ENCODE measurements at places on chromosomes 3 and 15.

- DNase-seq, result no peak
Measured at GRCh38 chr15:70414626-70415025, 316.9 kb upstream of the TLE3 start.

- no peak for DNase-seq
Measured at GRCh38 chr3:55544219-55544618, 57.1 kb upstream of the WNT5A start.

DNA sequence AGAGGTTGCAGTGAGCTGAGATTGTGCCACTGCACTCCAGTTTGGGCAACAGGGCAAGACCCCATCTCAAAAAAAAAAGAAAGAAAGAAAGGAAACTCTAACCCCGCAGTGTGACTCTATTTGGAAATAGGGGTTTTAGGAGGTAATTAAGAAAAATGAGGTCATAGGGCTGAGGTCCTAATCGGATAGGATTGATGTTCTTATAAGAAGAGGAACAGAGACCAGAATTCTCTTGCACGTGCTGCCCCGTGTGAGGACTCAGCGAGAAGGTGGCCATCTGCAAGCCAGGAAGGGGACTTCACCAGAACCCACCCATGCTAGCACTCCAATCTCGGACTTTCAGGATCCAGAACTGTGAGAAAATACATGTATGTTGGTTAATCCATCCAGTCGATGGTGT is 25.8 kb downstream of the KLHL6 start:
- DNase-seq, result no peak

DNA sequence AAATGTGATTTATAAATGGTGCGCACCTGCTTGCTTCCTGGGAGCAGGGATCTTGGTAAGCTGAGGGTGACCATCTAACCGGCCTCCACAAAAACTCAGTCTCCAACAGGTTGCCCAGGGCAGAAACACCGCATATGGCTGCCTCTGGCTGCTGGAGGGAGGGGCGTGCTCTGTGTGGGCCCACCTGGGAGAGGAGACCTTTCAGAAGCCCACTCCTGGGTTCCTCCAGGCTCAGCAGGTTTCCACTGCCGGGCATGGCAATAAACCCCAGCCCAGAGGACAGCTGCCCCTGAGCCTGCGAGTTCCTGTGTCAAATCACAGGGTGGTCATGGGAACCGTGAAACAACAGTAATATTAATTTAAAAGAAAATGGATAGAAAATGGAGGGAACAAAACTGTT is 85.6 kb downstream of the OCA2 start:
- no peak for DNase-seq

- no peak for DNase-seq
Measured at GRCh38 chr3:4816306-4816705, 162.9 kb upstream of the BHLHE40 start.

DNA sequence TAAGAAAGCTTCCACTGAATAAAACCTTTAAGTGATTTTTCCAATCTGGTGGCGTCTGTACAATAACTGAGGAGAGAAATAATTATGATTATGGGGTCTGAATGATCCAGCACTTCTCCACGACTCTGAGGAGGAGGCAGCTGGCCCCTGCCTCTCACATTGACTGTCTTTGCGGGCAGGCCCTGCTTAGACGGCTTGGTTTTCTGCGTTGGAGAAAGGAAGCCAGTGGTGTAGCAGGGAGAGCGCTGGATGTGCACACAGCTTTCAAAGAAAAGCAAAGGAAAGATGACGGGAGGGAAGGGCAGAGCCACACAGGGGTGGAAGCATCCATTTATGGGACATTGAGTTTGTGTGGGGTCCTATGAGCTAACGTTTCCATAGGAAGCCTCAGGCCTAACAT is 62.5 kb downstream of the MGLL start:
- no peak for DNase-seq

DNA sequence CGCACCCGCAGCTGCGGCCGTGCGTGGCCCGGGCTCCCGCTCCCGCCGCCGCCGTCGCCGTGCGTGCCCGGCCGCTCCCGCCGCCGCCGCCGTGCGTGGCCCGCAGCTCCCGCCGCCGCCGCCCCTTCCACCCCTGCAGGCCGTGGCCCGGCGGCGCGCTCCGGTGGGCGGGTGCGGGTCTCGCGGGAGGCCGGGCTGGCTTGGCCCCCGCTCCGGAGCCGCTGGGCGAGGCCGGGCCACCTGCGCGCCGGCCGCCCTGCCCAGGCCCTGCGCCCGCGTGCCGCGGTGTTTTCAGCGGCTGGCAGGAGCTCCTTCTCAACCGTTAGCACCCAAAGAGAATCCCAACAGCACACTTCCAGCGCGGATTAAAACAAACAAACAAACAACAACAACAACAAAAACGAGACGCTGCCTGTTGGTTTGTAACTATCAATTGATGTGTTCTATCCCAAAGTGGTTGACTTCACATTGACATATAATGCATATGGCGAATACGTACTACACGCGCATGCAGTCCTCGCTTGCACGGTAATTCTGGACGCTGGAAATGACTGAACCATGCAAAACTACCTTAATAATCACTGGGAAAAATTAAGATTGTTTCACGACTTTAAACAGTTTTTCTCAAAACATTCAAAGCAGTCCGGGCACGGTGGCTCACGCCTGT is 113.7 kb upstream of the GOLGA8J start:
- no peak for DNase-seq

DNA sequence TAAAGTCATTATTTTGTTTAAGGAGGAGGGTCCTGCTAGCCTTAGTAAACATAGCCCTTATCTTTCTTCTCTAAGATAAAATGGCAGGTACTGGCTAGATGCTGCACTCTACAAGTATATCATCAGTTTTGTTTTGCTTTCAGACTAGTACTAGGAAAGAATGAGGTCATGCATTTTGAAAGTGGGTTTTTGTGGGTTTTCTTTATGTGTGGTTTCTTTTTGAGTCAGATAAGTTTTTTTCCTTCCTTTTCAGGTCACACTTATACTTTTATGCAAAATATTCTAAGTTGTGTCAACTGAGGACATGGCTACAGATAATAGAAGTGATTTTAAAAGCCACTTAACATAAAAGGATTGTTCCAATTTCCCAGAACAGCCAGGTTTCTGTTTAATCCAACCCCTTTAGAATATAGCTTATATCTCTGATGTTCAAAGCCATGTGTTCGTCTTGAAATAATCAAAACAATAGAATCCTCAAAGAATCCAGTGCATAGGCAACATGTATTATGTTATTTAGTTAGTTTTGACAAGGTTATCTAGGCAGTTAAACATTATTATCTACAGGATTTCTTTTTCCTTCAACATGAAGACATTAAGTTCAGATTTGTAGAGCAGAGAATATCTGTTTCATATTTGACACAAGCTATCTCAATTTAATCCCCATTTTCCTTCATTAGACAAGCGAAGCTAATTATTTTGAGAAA is 406.2 kb downstream of the RBMS3 start:
- DNase-seq, result peak; percentile 54

DNA sequence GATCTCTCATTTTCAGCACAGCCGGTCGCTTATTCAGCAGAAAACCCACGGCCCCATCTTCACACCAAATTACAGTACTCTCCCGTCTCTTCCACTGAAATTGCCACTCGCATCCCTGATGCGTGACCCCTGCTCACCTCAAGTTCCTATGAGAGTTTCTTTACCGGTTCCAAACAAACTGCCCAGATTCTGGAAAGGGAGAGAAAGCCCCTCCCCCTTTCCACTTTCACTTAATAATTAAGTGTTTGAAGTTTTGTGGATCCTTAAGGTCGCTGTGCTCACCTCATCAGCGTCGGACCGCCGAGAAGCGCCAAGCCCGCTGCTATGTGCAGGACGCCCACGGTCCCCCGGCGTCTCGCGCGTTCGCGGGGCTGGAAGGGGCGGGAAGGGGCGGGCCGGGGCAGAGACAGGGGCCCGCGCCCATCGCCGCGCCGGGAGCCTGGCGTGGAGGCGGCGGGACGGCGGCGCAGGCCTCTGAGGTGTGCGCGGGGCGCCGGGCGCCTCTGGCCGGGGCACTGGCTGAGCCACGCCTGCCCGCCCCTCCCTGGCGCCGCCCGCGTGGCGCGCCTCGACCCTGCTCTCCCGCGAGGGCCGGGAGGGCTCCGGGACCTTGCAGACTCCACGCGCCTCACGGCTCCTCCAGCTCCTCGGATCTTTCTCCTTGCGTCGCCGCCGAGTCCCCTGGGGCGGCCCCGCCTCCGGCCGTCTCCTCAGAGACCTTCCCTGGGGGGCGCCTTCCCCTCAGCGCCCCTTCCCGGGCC is at the start of gene GPR156:
GPR156 (minus strand) TSS at position 476 of the 761 bp plus-strand sequence. CDS start 41,124 bp downstream, outside the sequence.
- DNase-seq, result peak; percentile 46
